ENCODE measurements at places on chromosomes 1 and 21.

DNA sequence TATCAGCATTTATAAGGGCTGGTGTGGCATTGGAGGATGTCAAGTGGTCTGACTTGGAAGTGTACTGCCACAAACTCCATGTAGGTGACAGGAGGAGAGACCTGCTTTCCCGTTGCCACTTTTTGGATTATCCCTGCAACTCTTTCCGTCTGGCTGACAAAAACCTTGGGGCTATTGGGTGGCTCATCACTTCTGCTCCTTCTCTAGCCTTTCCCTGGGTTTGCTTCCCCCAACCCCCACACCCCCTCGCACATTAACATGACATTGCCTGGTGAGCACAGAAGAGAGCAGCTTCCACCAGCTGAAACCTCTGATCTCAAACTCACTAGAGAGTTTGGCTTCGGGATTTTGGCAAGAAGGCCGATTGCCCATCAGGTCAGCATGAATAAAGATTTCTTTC, 39.2 kb downstream of the PROX1 start:
- no peak for DNase-seq

GRCh38 chr1:29708381-29708780, 472.1 kb downstream of the PTPRU start:
- DNase-seq, result no peak

GRCh38 chr1:111099289-111099688, 40.6 kb downstream of the DRAM2 start:
- DNase-seq, result no peak

DNA sequence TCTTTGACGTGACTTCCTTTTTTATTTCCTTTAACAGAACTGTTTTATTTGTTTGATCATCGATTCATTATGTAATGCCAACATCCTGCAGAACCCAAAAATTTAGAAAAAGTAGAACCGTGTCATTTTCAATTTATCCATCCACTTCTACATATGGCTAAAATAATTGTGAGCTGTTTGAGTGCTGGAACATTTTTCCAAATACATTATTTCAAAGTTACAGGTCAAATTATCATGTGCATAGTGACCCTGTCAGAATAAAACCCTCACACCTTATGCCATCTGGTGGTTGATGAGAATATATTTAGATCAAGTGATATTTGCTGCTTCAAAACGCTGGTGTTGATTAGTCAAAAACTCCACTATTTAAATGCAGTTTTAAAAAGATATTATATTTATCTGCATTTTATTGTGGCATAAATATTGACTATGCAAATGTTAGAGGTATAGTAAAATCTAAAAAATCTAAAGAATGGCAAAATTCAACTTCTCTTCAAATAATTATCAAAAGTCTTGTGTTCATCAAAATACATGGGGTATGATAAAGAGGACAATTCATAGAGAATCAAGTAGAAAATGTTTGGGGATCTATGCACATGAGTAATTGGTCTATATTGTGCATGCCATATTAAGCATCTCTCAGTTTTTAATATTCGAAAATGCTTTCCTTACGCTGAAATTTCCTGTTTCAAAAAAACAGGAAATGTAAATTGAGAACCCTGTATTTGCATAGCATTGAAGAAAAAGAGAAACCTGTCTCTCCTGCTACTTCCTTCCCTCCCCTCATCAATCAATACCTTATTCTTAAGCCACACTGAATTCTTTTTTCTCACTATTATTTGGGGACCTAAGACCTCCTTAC, 39.7 kb downstream of the UBE2U start:
- DNase-seq, result no peak
